ENCODE measurements at places on chromosomes 5 and 9.
A peak's percentile ranks its signal among the peaks of the same experiment; 100 is the strongest.

DNA sequence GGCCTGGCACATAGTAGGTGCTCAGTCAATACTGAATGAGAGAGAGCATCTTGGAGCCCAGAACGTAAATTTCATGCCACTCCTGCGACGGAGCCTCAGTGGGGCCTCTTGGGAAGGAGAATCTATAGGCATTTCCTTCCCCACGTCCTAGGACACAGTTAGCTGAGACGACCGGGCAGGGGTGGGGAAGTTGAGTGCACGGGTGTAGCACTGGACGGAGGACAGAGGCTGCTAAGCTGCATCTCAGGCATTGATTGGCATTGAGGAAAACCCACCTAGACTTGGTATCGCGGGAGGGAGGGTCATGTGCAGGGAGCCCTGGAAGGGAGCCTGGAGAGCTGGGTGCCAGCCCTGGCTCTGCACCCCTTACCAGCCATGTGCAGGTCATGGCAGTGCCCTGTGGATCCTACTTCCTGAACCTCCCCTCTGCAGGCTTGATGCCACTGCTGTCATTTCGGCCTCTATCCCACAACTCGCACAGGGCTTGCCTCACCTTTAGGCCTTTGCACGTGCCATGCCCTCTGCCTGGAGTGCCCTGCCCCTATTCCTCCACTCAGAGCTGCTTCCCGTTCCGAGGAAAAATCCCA lies 25.6 kb downstream of the NEK6 start:
- no peak for DNase-seq

DNA sequence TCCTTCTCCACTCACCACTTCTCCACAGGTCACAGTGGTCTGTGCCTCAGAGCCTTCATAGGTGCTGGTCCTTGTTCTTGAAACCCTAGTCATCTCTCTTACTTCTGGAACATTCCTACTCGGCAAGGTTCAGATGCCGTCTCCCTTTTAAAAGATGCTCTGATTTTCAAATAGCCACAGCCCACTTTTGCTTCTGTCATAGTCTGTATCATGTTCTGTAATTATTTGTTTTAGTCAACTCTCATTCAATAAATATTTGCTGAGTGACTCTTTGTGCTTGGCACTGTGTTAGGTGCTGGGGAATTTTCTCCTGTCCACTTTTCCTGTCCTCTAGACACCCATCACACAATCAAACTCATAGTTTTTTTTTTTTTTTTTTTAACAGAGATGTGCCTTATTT lies 181.3 kb upstream of the IL12B start:
- DNase-seq = no peak

DNA sequence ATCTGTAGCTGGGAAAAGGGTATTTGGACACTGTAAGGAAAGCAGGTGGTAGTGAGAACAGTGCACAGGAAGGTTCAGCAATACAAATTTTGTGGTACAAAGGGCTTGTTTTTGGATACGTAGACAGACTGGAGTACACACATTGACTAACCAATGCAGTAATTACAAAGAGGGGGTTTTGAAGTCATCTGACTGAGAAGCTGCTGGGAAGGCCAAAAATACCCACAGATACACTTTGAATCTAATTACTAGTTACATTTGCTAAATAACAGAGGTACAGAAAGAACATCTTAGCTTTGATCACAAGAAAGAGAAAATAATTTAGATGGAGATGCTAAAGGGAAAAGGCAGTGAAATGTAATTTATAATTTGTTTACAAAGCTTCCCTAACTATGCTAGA lies 45.9 kb downstream of the PKD2L2 start:
- DNase-seq = no peak

GRCh38 chr5:143318270-143318669 lies 85.2 kb downstream of the NR3C1 start:
- DNase-seq = no peak

DNA sequence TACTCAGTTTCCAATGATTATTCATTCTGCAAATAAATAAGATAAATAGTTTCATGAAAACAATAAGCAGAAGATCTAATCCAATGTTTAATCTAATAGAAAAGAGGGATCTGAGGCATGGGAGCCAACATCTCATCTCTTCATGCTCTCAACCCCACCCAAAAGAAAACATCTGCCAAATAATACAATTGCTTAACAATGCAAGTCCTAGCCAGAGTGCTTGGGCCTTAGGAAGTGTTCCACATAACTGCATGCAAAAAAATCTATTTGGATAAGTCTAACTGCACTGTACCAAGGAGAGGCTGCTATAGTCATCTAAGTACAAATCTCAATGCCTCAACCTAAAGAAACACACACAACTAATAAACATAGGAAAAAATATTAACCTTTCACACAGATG lies 606.0 kb downstream of the CDH9 start:
- no peak for DNase-seq

DNA sequence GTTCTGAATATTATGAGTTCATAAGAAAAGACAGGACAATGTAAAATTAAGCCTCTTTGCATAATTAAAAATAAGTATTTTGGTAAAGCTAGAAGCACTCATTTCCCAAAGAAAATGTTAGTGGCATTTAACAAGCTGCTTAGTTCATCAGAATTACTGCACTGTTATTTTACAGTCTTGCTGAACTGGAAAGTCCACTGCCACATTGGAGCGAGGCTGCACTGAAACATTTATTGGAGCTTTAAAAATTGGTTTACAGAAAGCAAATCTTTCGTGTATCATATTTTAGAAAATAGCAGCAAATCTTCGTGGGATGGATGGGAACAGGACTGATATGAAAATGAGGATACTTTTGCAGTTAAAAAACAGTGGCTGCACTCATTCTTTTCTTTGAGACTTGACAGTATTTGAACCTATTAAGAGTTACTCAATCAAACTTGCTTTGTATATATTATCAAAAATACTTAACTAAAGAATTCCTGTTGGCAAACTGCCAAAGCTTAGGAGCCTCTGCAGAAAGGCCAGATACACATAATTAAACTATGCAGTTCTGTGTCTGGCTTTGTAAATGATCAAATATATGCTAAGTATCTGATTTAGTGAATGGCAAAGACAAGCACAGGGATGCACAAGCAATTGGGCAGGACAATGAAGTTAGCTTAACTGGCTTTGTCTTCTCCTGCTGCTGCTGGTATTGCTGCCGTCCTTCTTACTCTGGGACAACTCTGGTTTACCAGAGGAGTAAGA lies 16.5 kb upstream of the FBXL7 start:
- DNase-seq = no peak

- DNase-seq = no peak
These were observed 50.5 kb downstream of the PRRT1B start for GRCh38 chr9:131595696-131596429.

DNA sequence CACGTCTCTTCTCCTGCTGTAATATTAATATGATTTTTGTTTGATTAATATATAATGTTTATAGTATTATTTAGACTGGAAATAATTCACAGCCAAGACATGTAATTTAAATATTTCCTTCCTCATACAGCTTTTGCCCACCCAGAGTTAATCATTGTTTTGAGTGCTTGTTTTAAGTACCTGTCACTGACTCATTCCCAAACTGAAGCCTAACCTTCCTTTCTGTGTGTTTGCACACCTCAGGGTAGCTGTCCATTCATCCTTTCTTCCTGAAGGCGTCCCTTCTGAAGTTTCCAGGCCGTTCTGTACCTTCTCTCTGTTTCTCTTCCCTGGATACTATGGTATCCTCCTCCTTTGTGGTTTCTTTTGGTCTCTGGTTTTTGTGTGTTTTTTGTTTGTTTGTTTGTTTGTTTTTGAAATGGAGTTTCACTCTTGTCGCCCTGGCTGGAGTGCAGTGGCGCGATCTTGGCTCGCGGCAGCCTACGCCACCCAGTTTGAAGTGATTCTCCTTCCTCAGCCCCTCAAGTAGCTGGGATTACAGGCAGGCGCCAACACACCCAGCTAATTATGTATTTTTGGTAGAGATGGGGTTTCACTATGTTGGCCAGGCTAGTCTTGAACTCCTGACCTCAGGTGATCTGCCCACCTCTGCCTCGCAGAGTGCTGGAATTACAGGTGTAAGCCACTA lies 312.4 kb downstream of the DOCK8 start:
- DNase-seq = no peak

- DNase-seq = no peak
These were observed 11.7 kb upstream of the ESM1 start for GRCh38 chr5:54997081-54997480.

DNA sequence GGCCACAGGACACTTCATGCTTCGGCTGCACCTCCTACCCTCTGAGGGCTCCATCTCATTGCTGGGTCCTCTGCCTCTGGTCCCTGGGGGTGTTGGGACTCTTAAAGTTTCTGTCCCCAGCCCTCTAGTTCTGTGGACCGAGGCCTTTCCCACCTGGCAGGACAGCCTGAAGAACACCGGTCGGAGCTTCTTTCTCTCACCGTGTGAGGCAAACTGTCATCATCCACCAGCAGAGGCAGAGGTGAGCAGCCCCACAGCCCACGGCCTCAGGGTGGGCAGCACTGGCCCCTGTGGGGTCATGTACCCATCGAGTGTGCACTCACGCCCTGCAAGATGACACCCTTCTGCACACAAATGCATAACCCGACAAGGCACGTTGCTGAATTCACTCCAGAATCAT lies 49.9 kb downstream of the IRX2 start:
- DNase-seq = no peak

- peak; percentile 22 for DNase-seq
These were observed 13.9 kb downstream of the LHFPL2 start for GRCh38 chr5:78634634-78635033.

DNA sequence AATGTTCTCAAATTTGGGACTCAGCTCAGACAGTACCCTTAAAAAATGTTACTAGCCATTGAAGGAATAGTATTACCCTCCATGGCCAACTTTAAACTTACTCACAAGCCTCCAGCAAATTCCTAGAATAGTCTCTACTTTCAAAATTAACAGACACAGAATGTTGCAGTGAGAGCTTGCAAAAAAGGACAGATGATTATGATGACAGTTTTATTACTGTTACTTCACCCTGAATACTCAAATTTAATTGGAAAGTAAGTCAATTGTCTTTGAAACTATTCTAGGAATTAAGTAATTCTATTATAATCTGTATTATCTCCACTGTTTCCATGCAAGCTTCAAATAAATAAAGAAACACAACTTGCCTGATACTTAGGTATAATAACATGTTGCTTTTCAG lies 288.3 kb downstream of the SLF1 start:
- peak; percentile 9 for DNase-seq

GRCh38 chr9:78472111-78472510 lies 175.2 kb downstream of the PSAT1 start:
- peak; percentile 7 for DNase-seq

GRCh38 chr5:92795633-92796032 lies 785.4 kb downstream of the NR2F1-AS1 start:
- no peak for DNase-seq

DNA sequence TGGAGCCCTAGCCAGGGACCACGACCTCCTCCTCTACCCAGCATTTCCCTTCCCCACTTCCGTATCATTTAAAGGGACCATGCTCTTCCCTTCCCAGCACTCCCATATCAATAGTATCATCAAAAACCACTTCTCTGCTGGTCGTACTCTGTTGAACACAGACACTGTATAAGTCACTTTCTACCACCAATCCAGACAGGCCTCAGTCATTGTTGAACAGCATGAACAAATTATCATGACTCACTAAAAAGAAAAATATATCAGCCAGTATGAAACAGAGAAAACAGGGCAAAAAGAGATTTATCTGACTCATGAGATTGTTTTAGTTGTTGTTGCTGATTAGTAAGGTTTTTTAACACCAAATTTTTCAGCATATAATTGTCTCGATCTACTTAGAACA lies 89.8 kb downstream of the CDKN2A start:
- DNase-seq = peak; percentile 66

Measured in fibroblast of upper back skin (primary cell).